ENCODE measurements at places on chromosomes 6 and 20.

DNA sequence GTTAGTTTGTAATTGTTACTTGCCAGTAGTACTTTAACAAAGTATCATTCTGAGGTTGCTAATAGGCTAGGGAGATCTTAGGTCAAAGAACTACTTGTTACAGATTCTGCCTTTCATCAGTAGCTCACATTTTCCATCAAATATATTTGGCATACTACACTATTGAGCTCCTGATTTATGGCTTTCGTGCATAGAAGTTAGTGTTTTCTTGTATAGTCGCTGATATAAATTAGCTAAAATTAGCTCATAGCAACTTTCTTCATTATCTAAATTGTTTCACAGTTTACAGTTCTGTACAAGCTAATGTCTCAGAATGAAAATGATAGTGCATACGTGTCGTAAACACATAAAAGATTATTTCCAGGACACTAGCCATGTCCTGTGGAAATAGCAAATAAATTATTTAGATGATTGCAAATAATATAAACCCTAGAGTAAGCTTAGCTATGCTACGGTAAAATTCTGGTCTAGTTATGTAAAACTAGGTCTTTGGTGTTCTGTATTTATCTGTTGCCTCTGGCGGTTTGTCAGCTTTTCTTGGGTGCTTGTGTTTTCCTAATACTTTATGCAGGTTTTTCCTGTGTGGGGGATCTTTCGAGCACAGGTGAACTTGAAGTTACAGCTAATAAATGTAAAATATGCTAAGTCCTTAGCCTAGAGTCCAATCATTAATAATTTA is 15.1 kb downstream of the PDE7B start:
- no peak for DNase-seq

- no peak for DNase-seq
Measured at GRCh38 chr6:63928613-63929012, 293.0 kb downstream of the PHF3 start.

GRCh38 chr6:3026791-3027626 is 27.3 kb downstream of the NQO2 start:
- peak; percentile 58 for DNase-seq

- no peak for DNase-seq
Measured at GRCh38 chr20:61173961-61174725, 77.9 kb upstream of the CDH4 start.

DNA sequence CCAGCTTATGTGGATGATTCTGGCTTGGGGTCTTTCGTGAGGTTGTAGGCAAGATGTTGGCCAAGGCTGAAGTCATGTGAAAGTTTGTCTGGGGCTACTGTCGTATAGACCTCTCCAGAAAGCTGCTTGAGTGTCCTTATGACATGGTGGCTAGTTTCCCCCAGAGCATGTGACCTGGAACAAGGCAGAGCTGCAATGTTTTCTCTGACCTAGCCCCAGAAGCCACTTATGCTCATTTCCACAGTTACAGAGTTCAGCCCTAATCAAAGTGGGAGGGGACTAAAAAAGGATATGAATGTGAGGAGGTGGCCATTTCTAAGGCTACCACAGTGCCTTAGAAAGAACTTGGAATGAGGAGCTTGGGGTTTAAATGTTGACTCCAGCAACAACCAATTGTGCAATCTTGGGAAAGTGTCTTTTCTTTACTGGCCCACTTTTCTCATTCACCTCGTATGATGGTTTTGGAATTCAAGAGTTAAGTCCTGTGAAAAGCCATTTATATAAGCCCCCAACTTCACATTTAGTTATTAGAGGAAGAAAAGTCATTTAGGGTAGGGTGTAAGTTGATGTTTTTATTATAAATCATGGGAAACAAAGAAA is 5.9 kb upstream of the ASXL1 start:
- no peak for DNase-seq

GRCh38 chr6:44278315-44278714 is 8.1 kb downstream of the TMEM151B start:
- no peak for DNase-seq

DNA sequence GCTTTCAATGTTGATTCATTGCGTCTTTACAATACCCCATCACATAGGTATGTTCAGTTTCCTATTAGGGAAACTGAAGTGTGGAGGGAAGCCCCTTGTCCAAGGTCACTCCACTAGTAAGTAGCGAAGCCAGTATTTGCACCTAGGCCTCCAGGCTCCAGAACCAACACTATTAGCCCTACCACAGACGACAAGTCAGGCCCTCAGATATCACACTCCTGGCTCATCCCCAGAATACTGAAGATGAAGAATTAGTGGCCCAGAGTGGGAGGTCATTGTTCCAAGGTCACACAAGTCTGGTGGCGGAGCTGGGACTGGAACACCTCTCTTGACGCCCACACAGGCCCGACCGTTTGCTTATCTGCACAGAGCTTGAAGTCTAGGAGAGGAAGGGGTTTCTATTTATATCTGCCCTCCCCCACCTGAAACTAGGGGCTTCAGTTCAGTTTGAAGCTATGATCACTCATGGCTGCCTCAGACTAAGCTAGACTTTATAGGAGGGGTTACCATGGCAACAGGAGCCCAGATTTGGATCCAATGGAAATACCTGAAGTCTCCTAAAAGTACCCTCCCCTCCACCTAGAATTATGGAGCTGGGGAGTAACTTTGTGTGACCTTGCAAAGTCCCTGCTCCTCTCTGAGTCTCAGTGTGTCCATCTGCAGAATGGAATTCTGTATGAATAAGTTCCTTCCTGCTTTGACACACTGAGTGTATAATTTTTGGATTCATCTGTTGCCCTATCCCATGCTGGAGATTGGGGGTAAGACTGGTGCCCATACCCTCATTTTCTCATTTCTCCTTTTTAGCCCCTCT is 2.2 kb downstream of the SNTA1 start:
- no peak for DNase-seq
